ENCODE measurements at places on chromosomes 1 and 21.

DNA sequence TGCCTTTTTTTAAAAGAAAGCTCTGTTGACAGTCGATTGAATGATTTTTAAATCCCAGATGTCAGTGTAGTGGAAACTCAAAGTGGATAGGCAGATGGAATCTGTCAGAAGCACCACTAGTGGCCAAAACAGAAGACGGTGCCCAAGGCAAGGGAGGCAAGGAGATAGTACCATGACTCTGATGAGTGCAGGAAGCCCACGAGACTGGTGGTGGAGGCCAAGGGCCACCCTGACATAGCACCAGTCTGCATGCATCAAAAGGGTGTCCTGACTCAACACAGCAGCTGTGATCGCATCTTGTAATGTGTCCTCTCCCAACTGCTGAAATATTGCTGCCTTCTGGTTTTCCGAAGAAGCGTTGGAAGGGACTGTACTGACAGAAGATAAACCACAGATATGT lies 124.1 kb upstream of the PAPPA2 start:
- DNase-seq = no peak

DNA sequence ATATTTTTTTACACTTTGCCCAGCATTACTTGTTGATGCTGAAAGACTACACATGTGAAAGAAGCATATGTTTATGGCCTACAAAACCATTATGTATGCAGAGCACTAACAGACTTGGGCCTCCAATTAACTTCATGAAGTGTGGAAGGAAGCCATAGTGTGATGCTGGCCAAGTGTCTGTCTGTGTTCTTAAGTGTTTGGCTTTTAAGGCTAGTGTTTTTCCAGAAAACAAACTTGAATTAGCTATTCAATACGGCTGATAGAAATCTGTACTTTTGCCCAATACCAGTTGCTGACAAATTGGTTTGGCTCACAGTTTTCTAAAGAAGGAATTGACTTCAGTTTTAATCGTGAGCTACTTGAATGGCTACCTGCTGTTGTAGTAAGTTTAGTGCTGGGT lies 136.1 kb downstream of the ADGRL2 start:
- no peak for DNase-seq

DNA sequence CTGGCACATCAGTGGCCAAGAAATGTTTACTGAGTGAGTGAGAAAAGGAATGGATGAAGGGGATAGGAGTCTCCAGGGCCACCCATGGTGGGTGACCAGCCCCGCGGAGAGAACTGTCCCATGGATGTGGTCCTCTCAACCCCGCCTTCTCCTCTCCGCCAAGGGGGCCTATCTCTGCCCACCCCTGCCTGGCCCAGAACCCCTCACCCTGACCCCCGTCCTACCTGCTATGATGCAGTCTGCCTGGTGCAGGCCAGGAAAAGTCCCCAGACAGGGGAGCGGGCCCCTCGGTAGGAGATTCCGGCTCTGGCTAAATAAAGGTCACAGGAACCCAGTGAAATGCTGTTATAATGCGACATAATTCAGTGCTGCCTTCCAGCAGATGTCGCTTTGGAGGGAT lies 107.6 kb downstream of the PTPRU start:
- no peak for DNase-seq

- DNase-seq = no peak
Observed at GRCh38 chr1:57163325-57163724, 197.5 kb upstream of the C8B start.

- DNase-seq = no peak
Observed at GRCh38 chr1:20615946-20616846, 17.1 kb upstream of the PINK1 start.

- no peak for DNase-seq
Observed at GRCh38 chr1:80403471-80403893, 1397.0 kb upstream of the ADGRL4 start.

Measured in stimulated activated CD4-positive, alpha-beta T cell treated with anti-CD3 and anti-CD28 coated beads, Interleukin-15, amount 100 ng/mL, for 48 hours (primary cell).